ENCODE measurements at places on chromosomes 4 and X. TPM values are rescaled to one million over a fixed set of nuclear protein-coding genes. Genes with fewer than 3 reads are reported as not detected.

DNA sequence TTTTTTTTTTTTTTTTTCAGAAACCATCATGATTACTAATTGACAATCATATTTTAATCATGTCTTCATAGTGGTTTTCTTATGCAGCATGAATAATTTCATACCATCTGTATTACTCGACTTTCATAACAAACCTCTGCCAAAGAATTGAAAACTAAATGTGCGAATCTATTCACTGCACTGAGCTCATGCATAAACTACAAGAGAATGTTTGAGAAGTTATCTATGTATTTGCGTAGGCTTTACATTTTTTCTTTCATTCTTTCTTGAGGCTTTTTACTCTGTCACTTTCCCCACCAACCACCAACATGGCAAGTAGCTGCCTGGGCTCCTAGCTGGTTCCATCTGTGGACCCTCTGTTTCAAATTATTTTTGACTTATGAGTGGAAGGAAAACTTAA is 1761.0 kb downstream of the STIM2 start:
- DNase-seq: no peak

Gene IL21
- total RNA-seq: not detected

Gene F8A2
- not detected for total RNA-seq

GRCh38 chr4:8506373-8507195 is 66.0 kb downstream of the TRMT44 start:
- DNase-seq: peak; percentile 41

Gene INPP4B
- total RNA-seq: 8.2 TPM

GRCh38 chr4:121726642-121727268 is 30.0 kb upstream of the ANXA5 start:
- no peak for DNase-seq

Gene NAA11
- total RNA-seq: not detected

GRCh38 chr4:10619855-10620254 is 64.7 kb downstream of the CLNK start:
- no peak for DNase-seq

DNA sequence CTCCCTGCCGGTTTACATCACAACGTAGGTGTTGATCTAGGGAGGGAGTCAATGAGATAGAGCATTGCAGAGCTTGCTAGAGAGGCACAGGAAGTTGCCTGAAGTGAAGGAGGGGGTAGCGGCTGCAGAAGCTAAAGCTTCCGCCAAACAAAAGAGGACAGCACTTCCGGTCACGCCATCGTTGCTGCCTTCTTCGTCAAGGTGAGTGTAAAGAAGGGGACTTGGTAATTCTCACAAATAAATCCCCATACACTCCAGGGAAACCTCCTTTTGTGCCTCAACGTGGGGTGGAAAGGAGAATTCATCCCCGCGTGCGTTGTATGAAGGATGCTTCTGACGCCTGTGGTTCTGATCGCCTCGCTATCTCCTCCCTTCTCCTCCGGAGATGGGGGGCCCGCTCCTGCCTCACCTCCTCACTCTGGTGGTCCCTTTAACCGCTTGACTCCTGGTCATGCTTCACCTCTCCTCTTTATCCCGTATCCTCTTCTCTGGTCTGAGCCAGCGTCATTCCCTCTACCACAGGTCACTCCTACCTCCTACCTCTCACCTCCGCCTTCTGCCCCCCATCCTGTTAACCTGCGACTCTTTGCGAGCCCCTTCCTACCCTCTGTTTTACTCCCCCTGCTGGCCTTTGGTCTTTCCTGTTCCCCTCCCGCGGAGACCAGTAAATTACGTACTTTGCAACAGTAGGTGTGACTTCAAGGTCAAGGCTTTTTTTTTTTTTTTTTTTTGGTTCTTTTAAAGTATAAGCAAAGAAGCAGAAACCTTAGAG is 59.9 kb downstream of the GSPT2 start:
- peak; percentile 67 for DNase-seq

Gene ADH7
- total RNA-seq: not detected

- DNase-seq: peak; percentile 53
Observed at GRCh38 chr4:158033416-158034120, 139.3 kb downstream of the GASK1B start.

GRCh38 chrX:13068651-13069050 is 24.2 kb upstream of the FAM9C start:
- no peak for DNase-seq

DNA sequence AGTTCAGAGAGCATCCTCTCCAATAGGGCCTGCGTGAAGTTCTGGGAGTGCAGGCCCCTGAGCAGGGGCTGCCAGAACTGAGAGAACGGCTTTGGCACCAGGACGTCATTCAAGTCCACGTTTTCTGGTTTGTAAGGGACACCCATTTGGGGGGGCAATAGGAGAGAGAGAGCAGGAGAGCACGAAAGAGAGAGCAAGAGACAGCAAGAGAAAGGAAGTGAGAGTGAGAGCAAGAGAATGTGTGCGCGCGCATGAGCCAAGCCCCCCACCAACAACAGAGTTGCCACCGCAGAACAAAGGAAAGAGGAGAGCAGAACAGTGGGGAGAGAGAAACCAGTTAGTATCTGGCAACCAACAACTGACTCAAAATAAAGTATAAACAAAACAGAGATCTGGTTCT is 10.4 kb downstream of the LAS1L start:
- no peak for DNase-seq

Gene SPANXN5
- not detected for total RNA-seq

Gene GPR34
- total RNA-seq: 1.3 TPM

Gene CRMP1
- total RNA-seq: 1.6 TPM

- no peak for DNase-seq
Observed at GRCh38 chrX:139026811-139027210, 315.3 kb upstream of the FGF13 start.
